ENCODE measurements at places on chromosomes 11 and 22.

- no peak for DNase-seq
These were observed 45.6 kb downstream of the PISD start for GRCh38 chr22:31616315-31616980.

DNA sequence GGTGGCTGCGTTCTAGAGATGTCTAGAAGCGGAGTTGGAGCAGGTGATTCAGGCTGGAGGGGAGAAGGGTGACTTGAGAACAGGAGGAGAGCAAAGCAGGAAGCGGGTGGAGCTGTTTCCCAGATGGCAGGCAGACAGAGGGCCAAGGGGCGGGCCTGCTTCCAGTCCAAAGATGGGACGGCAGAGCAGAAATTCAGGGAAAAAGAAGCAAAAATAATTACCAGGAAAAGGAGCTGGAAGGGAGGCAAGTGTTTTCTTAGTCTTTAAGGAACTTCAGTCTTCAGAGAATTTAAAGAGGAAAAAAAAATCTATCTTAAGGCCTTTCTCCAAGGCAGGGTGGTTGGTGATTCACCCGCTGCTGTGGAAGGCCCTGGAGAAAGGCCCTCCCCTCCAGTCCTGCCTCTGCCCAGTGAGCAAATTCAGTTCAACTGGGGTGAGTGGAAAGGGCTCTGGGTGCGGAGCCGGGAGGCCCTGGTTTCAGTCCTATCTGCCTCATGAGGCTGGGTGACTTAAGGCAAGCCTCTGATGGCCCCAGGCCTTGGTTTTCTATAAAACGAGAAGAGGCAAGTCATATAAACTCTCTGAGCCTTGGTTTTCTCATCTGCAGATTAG lies 4.5 kb upstream of the CREB3L1 start:
- DNase-seq: peak; percentile 66

GRCh38 chr11:12377106-12377823 lies at the start of gene PARVA:
Gene PARVA, plus strand, starts transcription at chr11:12377571. Its CDS starts 77 bp downstream, at chr11:12377648.
- peak; percentile 84 for DNase-seq

DNA sequence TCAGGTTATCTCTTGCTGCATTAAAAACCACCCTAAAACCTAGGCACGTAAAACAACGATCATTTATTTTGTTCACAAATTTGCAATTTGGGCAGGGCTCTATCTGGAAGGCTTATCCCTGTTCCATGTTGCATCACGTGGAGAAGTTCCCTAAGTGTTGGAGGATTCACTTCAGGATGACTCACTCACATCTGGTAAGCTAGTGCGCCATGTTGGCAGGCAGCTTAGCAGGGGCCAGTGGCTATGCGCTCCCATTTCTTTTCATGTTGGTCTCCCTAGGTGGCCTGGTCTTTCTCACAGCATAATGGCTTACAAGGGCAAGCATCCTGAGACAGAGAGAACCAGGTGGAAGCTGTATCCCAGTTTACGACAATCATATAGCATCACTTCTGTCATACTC lies 226.8 kb downstream of the BLID start:
- peak; percentile 43 for DNase-seq

GRCh38 chr11:88179971-88180629 lies 4.9 kb upstream of the RAB38 start:
- DNase-seq: no peak

- DNase-seq: no peak
These were observed 14.7 kb downstream of the IGLL1 start for GRCh38 chr22:23565305-23565914.

DNA sequence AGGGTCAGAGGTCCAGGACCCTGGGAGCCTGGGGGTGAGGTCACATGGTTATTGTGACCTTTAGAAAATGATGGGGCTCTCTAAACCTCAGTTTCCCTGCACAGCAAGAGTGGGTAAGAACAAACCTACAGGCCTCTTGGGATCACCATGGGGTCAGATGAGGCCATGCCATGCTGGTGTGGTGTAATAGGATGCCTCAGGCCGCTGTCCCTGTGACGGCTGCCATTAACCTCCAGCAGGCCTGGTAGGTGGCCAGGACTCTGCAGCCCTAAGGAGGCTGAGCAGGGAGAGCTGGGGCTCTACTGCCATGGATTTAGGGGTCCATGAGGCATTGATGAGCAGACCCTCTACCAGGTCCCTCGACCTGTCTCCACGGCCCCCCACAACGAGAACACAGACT lies 265.5 kb downstream of the CTTN start:
- DNase-seq: no peak

DNA sequence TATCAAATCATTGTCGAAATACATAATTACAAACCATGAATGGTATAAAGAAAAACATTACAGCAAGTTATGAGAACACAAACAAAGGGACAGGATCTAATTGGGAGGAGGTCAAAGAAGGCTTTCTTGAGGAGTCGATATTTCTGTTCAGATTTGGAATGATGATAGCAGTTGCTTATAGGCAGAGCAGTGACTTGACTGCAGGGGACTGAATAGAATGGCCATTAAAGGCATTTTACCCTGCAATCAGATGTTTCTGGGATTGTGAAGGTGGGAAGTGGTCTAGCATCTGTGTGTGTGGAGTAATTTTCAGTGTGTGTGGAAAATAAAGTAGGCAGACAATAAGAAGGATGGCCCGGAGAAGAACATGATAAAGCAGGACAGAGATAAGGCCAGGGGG lies 41.0 kb downstream of the BLID start:
- DNase-seq: no peak

GRCh38 chr11:16154715-16155396 lies 201.5 kb downstream of the SOX6 start:
- no peak for DNase-seq

DNA sequence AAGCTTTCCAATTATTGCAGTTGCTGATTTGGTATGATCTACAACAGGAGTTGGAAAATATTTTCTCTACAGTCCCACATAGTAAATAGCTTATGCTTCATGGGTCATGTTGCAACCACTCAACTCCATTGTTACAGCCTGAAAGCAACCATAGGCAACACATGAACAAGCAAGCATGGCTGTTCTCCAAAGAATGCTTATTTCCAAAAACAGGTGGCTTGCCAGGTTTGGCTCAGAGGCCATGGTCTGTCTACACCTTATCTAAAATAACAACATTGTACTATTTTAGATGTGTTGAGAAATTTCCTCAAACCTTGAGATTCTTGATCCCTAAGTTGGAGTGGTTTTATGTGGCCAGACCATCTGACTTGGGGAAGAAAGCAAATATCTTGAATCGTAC lies 153.9 kb upstream of the MPPED2 start:
- no peak for DNase-seq

DNA sequence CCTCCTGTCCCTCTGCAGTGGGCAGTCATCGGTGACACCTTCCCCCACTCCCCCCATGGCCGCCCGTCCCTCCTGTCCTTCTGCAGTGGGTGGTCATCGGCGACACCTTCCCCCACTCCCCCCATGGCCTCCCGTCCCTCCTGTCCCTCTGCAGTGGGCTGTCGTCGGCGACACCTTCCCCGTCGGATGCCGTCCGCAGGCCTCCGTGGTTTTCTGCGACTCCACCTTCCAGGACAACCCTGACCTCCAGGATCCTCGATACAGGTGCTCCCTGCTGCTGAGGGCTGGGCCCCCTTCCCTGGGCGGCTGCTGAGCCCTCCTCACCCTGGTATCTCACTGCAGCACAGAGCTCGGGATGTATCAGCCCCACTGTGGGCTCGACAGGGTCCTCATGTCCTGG lies 2.2 kb downstream of the MIOX start:
- no peak for DNase-seq

DNA sequence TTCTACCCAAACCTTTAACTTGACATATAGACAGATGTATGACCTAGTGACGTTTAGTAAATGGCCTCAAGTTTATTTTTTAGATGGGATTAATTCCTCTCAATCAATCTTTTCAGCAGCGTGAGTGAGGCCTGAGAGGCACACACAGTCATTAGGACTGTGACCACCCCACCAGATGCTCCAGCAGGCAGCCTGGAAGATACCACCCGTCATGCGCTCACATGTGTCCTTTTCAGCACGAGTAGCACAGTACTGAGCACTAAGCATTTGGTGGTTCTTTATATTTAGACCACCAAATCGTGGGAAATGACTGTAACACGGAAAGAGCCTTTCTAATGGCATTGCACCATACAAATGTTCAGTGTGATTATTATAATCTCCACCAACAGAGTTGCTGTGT lies 354.6 kb upstream of the DDI1 start:
- DNase-seq: no peak

DNA sequence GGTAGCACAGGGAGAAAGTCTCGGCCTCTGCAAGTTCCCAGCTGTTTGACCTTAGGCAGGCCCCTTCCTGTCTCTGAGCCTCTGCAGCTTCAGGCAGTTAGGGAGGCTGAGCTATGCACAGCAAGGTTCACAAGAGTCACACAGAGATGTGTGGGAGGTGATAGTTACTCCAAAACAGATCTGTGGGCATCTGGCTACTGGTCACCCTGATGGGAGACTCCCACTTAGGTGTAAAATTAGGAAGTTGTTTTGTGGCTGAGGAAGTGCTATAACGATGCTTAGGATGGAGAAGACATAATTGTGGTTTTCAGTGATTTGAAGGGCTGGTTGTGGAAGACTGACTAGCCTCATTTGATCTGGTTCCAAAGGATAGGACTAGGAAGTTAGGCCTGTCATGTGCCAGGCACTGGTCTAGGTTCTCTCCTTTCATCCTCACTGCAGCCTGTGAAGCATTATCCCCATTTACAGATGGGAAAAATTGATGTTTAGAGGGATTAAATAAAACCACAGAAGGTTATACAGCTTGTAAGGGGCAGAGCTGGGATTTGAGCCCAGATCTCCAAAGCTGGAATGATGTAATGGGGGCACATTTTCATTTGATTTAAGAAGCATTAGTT lies 13.5 kb downstream of the ACO2 start:
- no peak for DNase-seq

DNA sequence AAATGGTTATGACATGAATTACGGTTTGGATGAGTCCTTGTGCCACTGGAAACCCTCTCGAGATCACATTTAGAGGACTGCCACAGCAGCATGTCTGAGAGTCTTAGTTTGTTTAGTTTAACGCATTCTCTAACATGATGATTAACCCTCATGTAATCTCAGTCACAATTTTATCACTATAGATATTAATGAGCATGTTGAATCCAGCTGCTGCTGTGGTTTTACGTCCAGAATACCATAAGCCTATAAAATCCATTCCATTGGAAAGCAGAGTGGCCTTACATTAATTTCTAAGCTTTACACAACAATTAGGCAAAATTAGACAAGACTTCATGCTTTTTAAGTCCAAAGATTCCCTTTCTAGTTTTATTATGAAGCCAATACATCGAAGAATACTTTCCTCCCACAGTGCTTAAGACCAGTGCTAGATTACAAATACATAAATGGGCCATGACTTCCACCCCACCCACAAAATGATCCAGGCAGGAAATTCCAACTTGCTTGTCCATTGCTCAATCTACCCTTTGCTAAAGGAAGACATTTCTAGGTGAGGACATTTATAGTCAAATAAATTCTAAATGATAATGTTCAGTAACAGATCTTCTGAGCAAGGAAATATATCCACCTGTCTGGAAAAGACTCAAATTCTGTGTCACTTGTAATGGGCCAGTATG lies 3.5 kb upstream of the ELMOD1 start:
- DNase-seq: no peak

- peak; percentile 70 for DNase-seq
These were observed 4.9 kb downstream of the HTATIP2 start for GRCh38 chr11:20368438-20368837.

DNA sequence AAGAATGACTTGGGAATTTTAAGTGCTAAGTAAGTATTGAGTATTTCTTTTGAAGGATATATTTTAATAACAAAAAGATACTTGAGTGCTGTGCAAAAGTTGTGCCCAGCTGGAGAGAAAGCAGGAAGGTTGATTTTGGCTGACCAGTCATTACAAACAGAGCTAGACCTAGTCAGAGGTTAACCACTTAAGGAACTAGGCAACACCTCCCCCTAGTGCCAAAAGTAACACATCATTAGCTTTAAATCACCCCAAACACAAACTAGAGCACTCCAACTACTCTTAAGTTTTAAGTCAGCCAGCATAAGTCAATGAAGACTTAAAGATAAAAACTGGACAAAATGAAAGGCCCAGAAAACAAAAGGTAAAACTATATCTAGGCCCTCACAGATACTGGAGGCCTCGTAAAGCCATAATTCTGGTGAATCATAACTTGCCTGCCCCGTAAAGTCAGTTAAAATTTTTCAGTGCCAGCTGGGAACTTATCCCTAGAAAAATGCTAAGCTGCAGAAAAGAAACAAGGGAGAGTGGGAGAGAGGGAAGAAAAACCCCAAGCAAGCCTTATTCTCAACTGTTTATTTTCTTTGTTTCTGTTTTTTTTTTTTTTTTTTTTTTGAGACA lies 4.6 kb downstream of the TMEM9B start:
- DNase-seq: peak; percentile 80

- DNase-seq: no peak
These were observed 109.0 kb downstream of the TRIM29 start for GRCh38 chr11:120028897-120029258.

- DNase-seq: no peak
These were observed 5.4 kb downstream of the IZUMO1R start for GRCh38 chr11:94309757-94310156.

DNA sequence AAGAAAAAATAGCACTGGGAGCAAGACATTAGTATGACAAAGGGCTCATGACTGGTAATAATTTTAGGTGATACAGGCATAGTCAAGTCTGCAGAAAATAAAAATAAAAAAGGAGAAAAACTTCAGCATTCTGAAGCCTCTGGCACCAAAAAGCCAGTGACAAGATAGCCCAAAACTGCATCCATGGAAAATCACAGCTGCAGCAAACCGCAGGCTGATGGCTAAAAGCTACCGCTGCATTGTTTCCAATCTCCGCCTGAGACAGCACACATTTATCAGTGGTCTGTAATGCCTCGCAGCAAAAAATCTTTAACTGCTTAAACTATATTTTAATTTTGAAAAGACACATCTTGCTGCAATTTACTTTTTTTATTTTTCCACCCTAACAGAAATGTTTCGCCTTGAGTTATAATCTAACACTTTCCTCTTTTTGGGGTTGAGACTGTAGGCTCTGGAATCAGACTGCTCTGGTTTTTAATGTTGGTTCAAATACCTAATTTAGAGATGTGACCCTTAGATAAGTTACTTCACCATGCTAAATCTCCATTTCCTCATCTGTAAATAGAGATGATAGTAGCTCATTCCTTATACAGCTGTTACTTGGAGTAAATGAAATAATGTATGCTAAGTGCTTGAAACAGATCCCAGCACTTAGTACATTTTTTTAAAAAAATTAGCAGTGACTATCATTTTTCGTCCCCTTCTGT lies 42.0 kb upstream of the FIBIN start:
- no peak for DNase-seq

DNA sequence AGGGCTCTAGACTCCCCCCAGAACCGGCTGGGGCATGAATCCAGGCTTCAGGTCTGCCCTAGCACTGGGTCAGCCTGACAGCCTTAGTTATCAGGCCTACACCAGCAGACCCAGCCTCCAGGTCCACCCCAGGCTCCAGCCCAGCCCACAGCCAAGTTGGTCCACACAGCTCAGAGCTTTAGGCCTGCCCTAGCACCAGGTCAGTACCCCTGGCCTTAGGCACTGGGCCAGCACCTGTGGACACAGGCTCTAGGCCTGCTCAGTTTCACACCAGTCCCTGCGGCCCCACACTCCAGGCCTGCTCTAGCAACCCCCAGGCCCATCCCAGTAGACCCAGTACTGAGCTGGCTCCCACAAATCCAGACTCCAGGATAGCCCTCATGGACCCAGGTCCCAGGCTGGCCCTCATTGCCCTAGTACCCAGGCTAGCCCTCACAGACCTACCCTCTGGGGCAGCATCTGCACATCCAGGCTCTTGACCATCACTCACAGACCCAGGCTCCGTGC lies 52.7 kb downstream of the CLPB start:
- no peak for DNase-seq

- no peak for DNase-seq
These were observed 2.2 kb downstream of the YAP1 start for GRCh38 chr11:102112509-102112821.
